ENCODE measurements at places on chromosomes 2 and 18. TPM values are rescaled to one million over a fixed set of nuclear protein-coding genes. Genes with fewer than 3 reads are reported as not detected.

The ERICH2 gene
- total RNA-seq = 1.2 TPM

The SLC23A3 gene
- total RNA-seq = 0.37 TPM

The IL36RN gene
- not detected for total RNA-seq

The IRS1 gene
- total RNA-seq = 24.1 TPM

The GAD1 gene
- not detected for total RNA-seq

Data from left ventricle myocardium superior (tissue), 1 donor.